Esophagus squamous epithelium (tissue), 5 donors: ENCODE measurements at places on chromosomes 4 and X. TPM values are rescaled to one million over a fixed set of nuclear protein-coding genes. Genes with fewer than 3 reads are reported as not detected.

- no peak overlapping the region for H3K4me3 ChIP-seq
- H3K4me1 ChIP-seq, result no peaks in the 10 kb centered on the region
- DNase-seq, result no peak
- H3K36me3 ChIP-seq, result no peaks in the 10 kb centered on the region
Observed at GRCh38 chr4:15740764-15741404, 37.2 kb upstream of the CD38 start.

GRCh38 chrX:65589304-65589703 lies 54.7 kb upstream of the LAS1L start:
- no peaks in the 10 kb centered on the region for H3K27me3 ChIP-seq
- no peak overlapping the region for H3K27ac ChIP-seq
- no peak for DNase-seq
- no peak overlapping the region for H3K4me3 ChIP-seq
- H3K4me1 ChIP-seq, result peaks cover 2% of the 10 kb centered on the region

RBM41 gene
- 15.4 TPM for total RNA-seq

DNA sequence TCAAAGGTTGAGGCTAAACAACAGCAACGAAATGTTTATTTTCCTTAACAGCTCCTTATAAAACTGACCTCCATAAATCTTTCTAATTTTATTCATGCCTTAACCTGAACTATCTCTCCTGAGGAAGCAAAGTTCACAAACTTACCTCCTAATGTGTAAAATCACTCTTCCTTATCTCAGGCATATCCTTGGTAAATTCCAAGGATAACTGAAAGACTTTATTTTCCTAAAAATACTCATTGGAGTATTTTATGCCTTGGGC lies 197.4 kb downstream of the NWD2 start:
- H3K36me3 ChIP-seq, result no peaks in the 10 kb centered on the region
- no peaks in the 10 kb centered on the region for H3K27me3 ChIP-seq
- no peak overlapping the region for H3K27ac ChIP-seq
- no peaks in the 10 kb centered on the region for H3K4me1 ChIP-seq
- no peak for DNase-seq
- H3K4me3 ChIP-seq, result no peak overlapping the region

- peak overlapping the region; percentile 71 for H3K27ac ChIP-seq
- H3K36me3 ChIP-seq, result no peaks in the 10 kb centered on the region
- peaks cover 5% of the 10 kb centered on the region for H3K4me1 ChIP-seq
- DNase-seq, result no peak
- H3K27me3 ChIP-seq, result no peaks in the 10 kb centered on the region
Observed at GRCh38 chrX:150546711-150547153, 21.7 kb upstream of the MTM1 start.

FRMD7 gene
- not detected for total RNA-seq

DNA sequence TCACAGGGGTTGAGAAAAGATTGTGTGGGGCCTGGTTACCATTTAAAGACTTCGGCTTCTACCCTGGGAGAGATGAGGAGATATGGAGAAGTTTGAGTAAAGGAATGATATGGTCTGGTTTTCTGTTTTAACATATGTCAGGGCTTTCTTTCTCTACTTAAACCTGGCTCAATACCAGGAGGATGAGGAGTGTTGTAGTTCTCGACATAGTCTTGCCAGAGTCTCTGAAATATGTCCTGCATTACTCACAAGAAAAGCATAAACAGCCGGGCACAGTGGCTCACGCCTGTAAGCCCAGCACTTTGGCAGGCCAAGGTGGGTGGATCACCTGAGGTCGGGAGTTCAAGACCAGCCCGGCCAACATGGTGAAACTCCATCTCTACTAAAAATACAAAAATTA lies 16.4 kb upstream of the ACE2 start:
- H3K36me3 ChIP-seq, result no peaks in the 10 kb centered on the region
- H3K27me3 ChIP-seq, result peaks cover 1% of the 10 kb centered on the region
- no peaks in the 10 kb centered on the region for H3K4me1 ChIP-seq

- H3K4me3 ChIP-seq, result no peak overlapping the region
- H3K27ac ChIP-seq, result no peak overlapping the region
- H3K36me3 ChIP-seq, result no peaks in the 10 kb centered on the region
- no peaks in the 10 kb centered on the region for H3K27me3 ChIP-seq
Observed at GRCh38 chr4:148030193-148030873, 298.4 kb downstream of the ARHGAP10 start.

SERPINA7 gene
- not detected for total RNA-seq

DNA sequence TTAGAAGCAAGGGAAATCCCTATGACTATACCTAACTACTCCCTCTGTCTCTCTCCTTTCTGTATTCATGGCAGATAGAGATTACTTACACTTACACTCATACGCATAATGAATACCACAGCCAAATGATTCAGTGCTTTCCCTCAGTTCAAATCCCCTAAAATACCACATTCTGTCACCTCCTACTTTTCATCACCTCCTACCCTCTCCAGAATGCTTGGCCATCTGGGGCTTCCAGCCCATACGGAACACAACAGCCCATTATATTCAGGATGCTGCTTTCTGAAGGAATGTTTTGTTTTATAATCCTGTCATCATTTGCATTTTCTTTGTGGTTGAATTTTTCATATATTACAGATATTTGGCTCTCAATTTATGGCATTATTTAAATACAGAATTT lies 361.6 kb downstream of the GRIA2 start:
- H3K27me3 ChIP-seq, result no peaks in the 10 kb centered on the region
- H3K4me3 ChIP-seq, result no peak overlapping the region
- no peaks in the 10 kb centered on the region for H3K36me3 ChIP-seq
- H3K4me1 ChIP-seq, result no peaks in the 10 kb centered on the region
- no peak overlapping the region for H3K27ac ChIP-seq
- no peak for DNase-seq

DNA sequence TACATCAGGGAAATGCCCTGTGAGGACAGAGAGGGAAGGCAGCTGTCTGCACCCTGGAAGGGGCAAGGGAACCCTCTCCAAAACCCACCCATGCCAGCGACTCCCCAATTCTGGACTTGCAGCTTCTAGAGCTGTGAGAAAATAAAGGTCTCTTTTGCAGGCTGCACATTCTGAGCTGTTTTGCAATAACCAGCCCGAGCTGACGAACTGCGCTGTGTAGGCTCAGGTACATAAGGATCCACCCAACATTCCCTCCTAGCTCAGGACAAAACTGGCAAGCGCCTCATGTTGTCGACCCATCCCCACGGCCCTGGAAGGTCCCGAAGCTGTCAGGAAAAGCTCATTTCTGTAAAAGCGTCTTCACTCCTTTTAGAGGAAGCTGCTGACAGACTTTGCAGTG lies 271.8 kb downstream of the CRLF2 start:
- no peak overlapping the region for H3K4me3 ChIP-seq
- no peak overlapping the region for H3K27ac ChIP-seq
- H3K4me1 ChIP-seq, result no peaks in the 10 kb centered on the region

CLNK gene
- not detected for total RNA-seq

GRCh38 chr4:2806390-2807355 lies 13.8 kb downstream of the SH3BP2 start:
- H3K27ac ChIP-seq, result peak overlapping the region; percentile 73
- no peak overlapping the region for H3K4me3 ChIP-seq
- DNase-seq, result no peak
- H3K4me1 ChIP-seq, result peaks cover 88% of the 10 kb centered on the region

DNA sequence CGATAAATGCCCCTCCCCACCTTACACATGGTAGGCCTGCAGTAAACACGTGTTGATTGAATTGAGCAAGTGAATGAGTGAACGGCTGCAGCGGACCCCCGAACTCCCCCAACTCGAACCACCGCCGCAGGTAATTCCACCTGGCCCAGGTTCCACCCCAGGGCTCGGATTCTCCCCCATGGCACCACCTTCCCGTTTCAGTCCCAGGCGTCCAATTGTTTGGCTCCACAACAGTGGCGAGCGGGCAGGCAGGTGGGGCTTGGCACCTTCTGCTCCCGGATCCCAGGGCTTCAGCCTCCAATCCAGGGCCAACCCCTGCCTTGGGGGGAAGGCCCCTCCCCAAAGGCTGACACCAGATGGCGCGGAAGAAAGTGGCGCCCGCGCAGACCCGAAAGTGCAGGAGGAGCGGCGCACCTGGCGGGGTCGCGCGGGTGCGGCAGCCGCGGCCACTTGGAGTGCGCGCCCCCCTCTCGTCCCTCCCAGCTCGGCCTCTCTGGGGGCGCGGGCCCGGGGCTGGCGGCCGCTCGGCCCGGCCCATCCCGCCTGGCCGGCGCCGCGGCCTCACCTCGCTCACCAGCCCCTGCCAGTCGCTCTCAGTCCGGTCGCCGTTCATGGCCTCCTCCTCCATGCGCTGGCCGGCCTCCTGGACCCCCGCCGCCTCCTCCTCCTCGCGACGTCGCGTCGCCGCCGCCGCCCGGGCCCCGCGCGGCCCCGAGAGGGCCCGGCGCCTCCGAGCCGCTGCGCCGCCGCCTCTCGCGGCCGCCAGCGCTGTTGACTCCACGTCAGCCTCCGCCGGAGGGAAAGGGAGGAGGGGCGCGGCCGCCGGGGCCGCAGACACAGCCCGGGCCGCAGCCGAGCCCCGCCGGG lies at the start of gene CCDC149:
Gene CCDC149 (minus strand): TSS at position 791 of the 867 bp plus-strand sequence. CDS start 178 bp downstream, at position 613.
- no peaks in the 10 kb centered on the region for H3K36me3 ChIP-seq
- H3K4me1 ChIP-seq, result peaks cover 7% of the 10 kb centered on the region
- H3K27me3 ChIP-seq, result no peaks in the 10 kb centered on the region
- peak within 1 kb of the TSS; percentile 56 for H3K4me3 ChIP-seq

- H3K4me3 ChIP-seq, result no peak overlapping the region
- H3K27me3 ChIP-seq, result no peaks in the 10 kb centered on the region
- H3K36me3 ChIP-seq, result no peaks in the 10 kb centered on the region
Observed at GRCh38 chr4:112673686-112674085, 36.7 kb downstream of the LARP7 start.

GRCh38 chr4:164770010-164770724 lies 16.2 kb downstream of the SMIM31 start:
- H3K27ac ChIP-seq, result no peak overlapping the region
- peaks cover 9% of the 10 kb centered on the region for H3K4me1 ChIP-seq
- DNase-seq, result no peak
- no peaks in the 10 kb centered on the region for H3K27me3 ChIP-seq
- H3K4me3 ChIP-seq, result no peak overlapping the region

- no peaks in the 10 kb centered on the region for H3K27me3 ChIP-seq
- H3K27ac ChIP-seq, result no peak overlapping the region
- no peaks in the 10 kb centered on the region for H3K4me1 ChIP-seq
- H3K36me3 ChIP-seq, result no peaks in the 10 kb centered on the region
Observed at GRCh38 chrX:134933911-134934310, 56.9 kb upstream of the SMIM10 start.

- no peak overlapping the region for H3K27ac ChIP-seq
- no peaks in the 10 kb centered on the region for H3K36me3 ChIP-seq
- no peak overlapping the region for H3K4me3 ChIP-seq
- no peaks in the 10 kb centered on the region for H3K27me3 ChIP-seq
- H3K4me1 ChIP-seq, result peaks cover 61% of the 10 kb centered on the region
Observed at GRCh38 chr4:158782551-158783360, 13.9 kb downstream of the FNIP2 start.

GRCh38 chr4:165199722-165200121 lies 7.6 kb upstream of the KLHL2 start:
- no peak overlapping the region for H3K4me3 ChIP-seq
- H3K4me1 ChIP-seq, result peaks cover 3% of the 10 kb centered on the region

NAP1L2 gene
- 1.9 TPM for total RNA-seq

GRCh38 chr4:140046016-140046415 lies 108.0 kb downstream of the MAML3 start:
- no peaks in the 10 kb centered on the region for H3K36me3 ChIP-seq
- DNase-seq, result no peak
- peaks cover 74% of the 10 kb centered on the region for H3K4me1 ChIP-seq
- H3K27me3 ChIP-seq, result no peaks in the 10 kb centered on the region
- no peak overlapping the region for H3K4me3 ChIP-seq

GRCh38 chr4:136741468-136741867 lies 790.8 kb downstream of the PCDH18 start:
- no peak for DNase-seq
- no peaks in the 10 kb centered on the region for H3K4me1 ChIP-seq
- H3K27me3 ChIP-seq, result no peaks in the 10 kb centered on the region
- no peak overlapping the region for H3K4me3 ChIP-seq

DNA sequence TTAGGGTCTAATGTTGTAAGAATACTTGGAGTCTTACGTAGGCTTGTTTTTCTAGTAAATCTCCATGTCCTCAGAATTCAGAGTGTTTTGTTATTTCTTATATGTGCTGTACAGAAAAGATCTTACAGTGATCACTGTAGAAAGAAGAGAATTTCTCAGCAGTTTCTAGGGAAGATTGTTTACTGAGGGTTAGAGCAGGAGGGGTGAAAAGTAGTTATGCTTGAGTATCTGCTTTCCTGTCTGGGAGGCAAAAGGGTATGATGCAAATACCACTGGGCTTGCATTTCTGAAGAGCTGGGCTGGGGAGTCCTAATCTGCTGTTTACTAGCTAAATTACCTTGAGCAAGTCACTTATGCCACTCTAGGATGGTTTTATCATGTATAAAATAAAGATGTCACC lies 78.2 kb downstream of the BEND4 start:
- no peaks in the 10 kb centered on the region for H3K4me1 ChIP-seq
- H3K27me3 ChIP-seq, result no peaks in the 10 kb centered on the region
- no peak overlapping the region for H3K4me3 ChIP-seq

- peak overlapping the region; percentile 75 for H3K27ac ChIP-seq
- no peak overlapping the region for H3K4me3 ChIP-seq
- peaks cover 15% of the 10 kb centered on the region for H3K4me1 ChIP-seq
- no peak for DNase-seq
Observed at GRCh38 chr4:721261-722168, 15.9 kb downstream of the PCGF3 start.

- H3K4me1 ChIP-seq, result peaks cover 4% of the 10 kb centered on the region
- H3K27ac ChIP-seq, result no peak overlapping the region
- H3K4me3 ChIP-seq, result no peak overlapping the region
Observed at GRCh38 chrX:37825215-37825842, 22.0 kb downstream of the DYNLT3 start.

TMEM255A gene
- total RNA-seq, result 3.3 TPM

GRCh38 chrX:85505801-85506200 lies 126.3 kb upstream of the POF1B start:
- H3K4me1 ChIP-seq, result no peaks in the 10 kb centered on the region
- no peak overlapping the region for H3K27ac ChIP-seq
- no peaks in the 10 kb centered on the region for H3K36me3 ChIP-seq
- H3K27me3 ChIP-seq, result no peaks in the 10 kb centered on the region

DNA sequence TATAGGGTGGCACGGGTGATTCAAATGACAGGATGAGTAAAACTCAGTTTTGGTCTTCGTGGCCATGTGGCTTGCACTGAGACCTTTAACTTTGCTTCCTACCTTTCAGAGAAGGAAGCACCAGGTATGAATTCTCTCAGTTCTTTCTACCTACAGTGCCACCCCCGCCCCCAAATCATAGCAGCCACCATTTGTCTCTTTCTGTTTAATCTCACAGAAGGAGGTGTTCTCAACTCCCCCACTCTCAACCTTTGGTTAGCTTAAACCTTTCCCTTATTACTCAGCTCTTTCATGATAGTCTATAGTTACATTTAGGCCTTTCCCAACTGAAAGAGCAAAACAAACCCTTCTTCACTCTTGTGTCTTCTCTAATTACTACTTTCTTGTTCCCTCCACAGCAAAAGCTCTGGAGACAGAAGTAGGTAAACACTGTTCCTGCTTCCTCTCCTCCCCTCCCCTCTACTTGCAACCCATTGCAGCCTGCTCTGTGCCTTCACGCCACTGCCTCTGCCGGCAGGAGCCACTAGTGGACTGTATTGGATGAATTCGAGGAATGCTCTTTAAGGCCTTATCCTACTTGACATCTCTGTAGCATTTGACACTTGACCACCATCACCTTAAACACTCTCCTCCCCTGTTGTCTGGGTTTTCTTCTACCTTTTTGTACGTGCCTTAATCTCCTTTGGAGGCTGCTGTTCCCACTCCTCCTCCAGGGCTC lies 123.7 kb downstream of the AFF1 start:
- H3K27ac ChIP-seq, result peak overlapping the region; percentile 70
- H3K4me1 ChIP-seq, result peaks cover 88% of the 10 kb centered on the region
- no peaks in the 10 kb centered on the region for H3K36me3 ChIP-seq
- no peaks in the 10 kb centered on the region for H3K27me3 ChIP-seq
- no peak for DNase-seq
- H3K4me3 ChIP-seq, result no peak overlapping the region

FAM53A gene
- 0.53 TPM for total RNA-seq

GRCh38 chrX:109440475-109440874 lies 41.4 kb downstream of the GUCY2F start:
- no peaks in the 10 kb centered on the region for H3K4me1 ChIP-seq
- H3K27me3 ChIP-seq, result no peaks in the 10 kb centered on the region
- H3K36me3 ChIP-seq, result no peaks in the 10 kb centered on the region
- H3K4me3 ChIP-seq, result no peak overlapping the region
